ENCODE measurements at places on chromosomes 16 and 17. TPM values are rescaled to one million over a fixed set of nuclear protein-coding genes. Genes with fewer than 3 reads are reported as not detected.

DNA sequence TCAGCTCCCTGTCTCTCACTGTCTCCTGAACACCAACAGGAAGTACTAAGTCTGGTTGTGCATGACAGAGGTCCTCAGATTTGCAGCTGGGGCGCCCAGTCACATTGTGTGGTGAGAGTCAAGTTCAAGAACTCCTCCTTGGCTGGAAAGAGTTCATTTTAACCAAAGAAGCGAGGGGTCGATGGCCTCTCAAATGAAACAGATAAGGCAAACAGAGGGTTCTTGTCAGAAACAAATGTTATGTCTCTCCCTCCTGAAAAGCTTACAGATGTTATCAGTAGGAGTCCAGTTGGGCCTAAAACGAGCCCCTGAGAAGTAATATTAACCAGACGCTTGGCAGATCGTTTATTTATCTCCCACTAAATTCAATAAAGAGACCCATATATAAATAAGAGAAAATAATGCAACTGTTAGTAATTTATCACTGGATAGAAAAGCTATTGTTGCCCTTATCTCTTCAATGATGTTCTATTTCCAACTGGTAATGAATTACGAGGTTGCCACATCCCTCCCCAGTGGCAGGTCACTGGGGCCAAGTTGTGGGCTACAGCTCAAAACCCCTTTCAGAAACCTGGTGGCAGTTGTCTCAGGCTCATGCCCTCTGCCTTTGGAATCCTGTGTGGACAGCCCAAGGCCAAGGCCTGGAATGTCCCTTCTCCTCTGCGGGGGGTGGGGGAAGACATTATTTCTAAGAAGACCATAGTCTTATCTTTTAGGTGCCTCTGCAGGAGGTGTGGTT, 307.5 kb upstream of the DYNLRB2 start:
- no peak overlapping the region for H3K4me3 ChIP-seq
- no peaks in the 10 kb centered on the region for H3K36me3 ChIP-seq
- H3K27ac ChIP-seq, result no peak overlapping the region
- H3K4me1 ChIP-seq, result no peaks in the 10 kb centered on the region

DNA sequence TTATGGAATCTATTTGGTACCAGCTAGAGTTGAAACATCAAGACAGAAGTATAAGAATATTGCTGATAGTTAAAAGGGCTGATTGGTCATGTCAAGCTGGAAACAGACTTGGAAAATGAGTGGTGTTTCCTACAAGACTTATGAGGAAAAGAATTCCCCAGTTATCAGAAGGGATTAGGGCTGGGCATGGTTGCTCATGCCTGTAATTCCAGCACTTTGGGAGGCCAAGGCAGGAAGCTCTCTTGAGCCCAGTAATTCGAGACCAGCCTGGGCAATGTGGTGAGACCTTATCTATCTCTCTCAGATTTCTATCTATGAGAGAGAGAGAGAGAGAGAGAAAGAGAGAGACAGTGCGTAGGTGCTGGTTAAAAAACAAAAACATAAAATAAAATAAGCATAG, 139.5 kb upstream of the PMFBP1 start:
- no peak for DNase-seq
- H3K27me3 ChIP-seq, result no peaks in the 10 kb centered on the region
- H3K36me3 ChIP-seq, result peaks cover 5% of the 10 kb centered on the region
- no peak overlapping the region for H3K27ac ChIP-seq

DNA sequence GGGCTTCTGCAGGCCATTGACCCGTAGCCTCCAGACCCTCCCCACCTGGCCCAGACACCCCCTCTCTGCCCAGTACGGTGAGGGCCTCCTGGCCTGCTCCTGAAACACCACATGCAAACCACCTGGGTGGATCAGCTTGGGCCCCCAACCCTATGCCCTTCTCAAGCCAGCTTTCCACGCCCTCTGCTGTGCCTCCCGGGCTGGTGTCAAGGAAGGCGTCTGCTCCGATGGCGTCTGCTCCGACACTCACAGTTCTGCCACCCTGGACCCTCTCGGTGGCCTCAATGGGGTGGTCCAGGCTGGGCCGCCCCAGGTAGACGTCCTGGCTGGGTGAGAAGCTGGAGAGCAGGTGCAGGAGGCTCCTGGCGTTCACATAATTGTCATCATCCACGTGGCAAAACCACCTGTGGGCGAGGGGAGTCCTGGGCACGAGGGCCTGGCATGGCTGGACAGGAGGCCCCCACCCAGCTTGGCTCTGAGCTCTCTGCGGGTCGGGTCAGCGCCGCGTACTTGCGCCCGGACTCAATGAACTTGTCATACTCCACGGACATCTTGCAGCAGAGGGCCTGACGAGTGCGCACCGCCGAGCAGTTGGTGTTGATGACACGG, 1.4 kb downstream of the RFNG start:
- peak overlapping the region; percentile 47 for H3K27ac ChIP-seq
- no peaks in the 10 kb centered on the region for H3K36me3 ChIP-seq
- H3K4me1 ChIP-seq, result peaks cover 16% of the 10 kb centered on the region
- peak overlapping the region; percentile 82 for H3K4me3 ChIP-seq
- DNase-seq, result no peak
- H3K27me3 ChIP-seq, result no peaks in the 10 kb centered on the region

DNA sequence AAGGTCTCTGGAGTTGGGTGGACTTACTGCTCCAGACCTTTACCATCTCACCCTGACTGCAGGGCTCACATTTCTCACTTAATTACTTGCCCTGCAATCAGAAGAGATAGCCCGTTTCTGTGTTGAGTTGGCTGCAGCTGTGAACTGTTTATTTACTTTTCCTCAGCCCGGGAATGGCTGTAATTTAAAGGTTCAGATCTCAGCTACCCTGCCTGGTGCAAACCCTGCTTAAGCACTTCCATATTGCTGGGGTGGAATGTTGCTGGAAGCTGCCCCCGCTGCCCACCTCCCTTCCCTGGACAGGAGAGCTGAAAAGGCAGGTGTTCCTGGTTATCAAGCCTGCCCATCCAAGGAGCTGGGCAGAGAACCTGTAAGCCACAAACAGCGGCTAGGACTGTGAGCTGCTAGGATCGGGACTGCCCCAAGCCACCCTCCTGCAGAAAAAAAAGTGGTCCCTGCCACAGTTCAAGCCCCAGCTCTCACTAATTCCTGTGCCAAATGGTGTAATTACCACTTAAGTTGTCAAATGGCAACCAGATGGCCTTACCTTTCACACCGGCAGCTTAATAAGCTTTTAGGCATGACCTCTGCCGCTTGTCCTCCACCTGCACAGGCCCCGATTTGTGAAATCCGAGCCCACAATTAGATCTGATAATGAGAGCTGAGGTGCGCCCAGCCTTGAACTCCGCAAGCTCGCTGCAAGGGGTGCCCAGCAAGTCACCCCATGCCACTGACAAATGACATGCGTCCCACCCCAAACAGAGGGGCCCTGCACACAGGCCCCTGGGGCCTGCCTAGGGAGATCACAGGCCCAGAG, 269.8 kb downstream of the C16orf95 start:
- H3K36me3 ChIP-seq, result no peaks in the 10 kb centered on the region
- peaks cover 13% of the 10 kb centered on the region for H3K27me3 ChIP-seq
- DNase-seq, result no peak

DNA sequence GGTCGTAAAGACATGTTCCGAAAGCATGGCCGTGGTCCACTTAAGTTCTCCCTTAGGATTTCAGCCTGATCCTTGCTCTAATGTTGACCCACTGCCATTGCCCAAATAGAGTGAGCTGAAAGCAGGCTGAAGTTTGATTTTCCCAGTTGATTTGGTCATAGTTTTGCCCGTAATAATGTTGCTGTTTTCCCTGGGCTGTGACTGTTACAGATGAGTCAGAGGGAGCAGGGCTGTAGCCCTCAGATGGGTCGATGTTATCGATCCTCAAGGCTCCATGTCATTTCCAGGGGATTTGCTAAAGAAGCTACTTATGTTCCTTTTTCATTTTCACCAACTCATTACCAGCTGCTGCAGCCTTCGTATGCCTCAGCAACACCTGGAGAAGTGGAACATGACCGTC, 169.0 kb upstream of the ZFHX3 start:
- H3K27ac ChIP-seq, result no peak overlapping the region
- no peaks in the 10 kb centered on the region for H3K4me1 ChIP-seq
- no peak for DNase-seq

- no peaks in the 10 kb centered on the region for H3K27me3 ChIP-seq
- H3K36me3 ChIP-seq, result no peaks in the 10 kb centered on the region
- no peak for DNase-seq
- H3K4me3 ChIP-seq, result no peak overlapping the region
- H3K4me1 ChIP-seq, result no peaks in the 10 kb centered on the region
Measured at GRCh38 chr16:56334761-56335160, 90.6 kb downstream of the AMFR start.

The KCNG4 gene
- total RNA-seq, result not detected

The HEATR9 gene
- 0.18 TPM for total RNA-seq

All from activated naive CD8-positive, alpha-beta T cell treated with anti-CD3 and anti-CD28 coated beads for 36 hours (primary cell).